Activated naive CD8-positive, alpha-beta T cell treated with anti-CD3 and anti-CD28 coated beads, Interleukin-2, amount 50 U/mL, for 16 hours (primary cell): ENCODE measurements at places on chromosomes 13 and 19.

DNA sequence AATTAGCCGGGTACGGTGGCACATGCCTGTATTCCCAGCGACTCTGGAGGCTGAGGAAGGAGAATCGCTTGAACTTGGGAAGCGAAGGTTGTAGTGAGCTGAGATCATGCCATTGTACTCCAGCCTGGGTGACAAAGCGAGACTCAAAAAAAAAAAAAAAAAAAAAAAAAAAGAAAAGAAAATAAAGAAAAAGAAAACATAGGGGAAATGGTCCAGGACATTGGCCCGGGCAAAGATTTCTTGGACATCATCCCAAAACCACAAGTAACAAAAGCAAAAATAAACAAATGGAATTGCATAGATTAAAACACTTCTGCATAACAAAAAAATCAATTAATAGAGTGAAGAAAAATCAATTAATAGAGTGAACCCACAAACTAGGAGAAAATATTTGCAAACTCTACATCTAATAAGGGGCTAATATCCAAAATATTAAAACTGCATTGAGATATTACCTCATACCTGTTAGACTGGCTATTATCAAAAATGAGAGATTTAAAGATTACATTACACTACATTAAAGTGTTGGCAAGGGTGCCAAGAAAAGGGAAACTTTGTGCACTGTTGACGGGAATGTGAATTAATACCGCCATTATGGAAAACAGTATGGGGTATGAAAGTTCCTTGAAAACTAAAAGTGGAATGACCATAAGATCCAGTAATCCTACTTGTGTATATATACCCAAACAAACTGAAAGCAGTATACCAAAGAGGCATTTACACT lies 18.5 kb upstream of the ABCC4 start:
- DNase-seq, result no peak

DNA sequence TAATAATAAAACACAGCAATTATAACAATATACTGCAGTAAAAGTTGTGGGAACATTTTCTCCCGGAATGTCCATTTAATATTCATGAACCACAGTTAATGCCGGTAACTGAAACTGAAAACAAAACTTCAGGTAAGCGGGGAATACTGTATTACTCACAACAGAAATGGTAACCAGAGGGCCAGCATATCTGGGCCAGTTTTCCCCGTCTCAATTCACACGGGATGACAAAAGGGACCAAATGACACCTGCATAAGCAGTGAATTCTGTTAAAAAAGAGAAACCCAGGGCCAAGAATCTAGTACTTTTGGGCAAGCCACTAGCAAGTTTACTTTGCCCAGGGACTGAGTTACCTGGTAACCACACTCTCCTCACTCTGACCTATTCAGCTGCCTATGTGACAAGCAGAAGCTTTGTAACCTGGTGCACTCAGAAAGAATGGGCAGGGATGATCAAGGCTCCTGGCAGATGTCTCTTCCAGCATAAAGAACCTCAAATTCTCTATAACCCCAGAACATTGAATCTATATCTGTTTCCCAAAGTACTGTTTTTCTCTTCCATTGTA lies 1171.2 kb downstream of the DIAPH3 start:
- no peak for DNase-seq

GRCh38 chr13:20145521-20145920 lies 15.3 kb downstream of the GJA3 start:
- no peak for DNase-seq

GRCh38 chr13:98100481-98100880 lies 42.4 kb upstream of the FARP1 start:
- no peak for DNase-seq

DNA sequence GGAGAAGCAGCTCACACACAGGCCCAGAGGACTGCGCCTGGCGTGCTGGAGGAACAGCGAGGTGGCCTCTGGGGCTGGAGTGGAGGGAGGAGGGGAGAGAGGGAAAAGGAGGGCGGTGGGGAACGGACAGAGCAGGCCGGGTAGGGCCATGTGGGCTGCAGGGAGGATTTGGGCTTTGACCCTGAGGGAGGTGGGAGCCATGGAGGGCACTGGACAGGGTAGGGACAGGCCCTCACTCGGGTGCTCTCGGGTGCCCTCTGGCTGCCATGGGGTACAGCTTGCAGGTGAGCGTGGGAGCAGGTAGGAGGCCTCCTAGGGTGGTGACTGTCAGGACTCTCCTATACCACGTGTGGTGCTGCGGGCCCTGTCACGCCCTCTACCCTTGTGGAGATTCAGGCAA lies 22.8 kb downstream of the PLIN4 start:
- no peak for DNase-seq

- DNase-seq, result no peak
Measured at GRCh38 chr13:111245576-111246384, 74.7 kb upstream of the TEX29 start.

DNA sequence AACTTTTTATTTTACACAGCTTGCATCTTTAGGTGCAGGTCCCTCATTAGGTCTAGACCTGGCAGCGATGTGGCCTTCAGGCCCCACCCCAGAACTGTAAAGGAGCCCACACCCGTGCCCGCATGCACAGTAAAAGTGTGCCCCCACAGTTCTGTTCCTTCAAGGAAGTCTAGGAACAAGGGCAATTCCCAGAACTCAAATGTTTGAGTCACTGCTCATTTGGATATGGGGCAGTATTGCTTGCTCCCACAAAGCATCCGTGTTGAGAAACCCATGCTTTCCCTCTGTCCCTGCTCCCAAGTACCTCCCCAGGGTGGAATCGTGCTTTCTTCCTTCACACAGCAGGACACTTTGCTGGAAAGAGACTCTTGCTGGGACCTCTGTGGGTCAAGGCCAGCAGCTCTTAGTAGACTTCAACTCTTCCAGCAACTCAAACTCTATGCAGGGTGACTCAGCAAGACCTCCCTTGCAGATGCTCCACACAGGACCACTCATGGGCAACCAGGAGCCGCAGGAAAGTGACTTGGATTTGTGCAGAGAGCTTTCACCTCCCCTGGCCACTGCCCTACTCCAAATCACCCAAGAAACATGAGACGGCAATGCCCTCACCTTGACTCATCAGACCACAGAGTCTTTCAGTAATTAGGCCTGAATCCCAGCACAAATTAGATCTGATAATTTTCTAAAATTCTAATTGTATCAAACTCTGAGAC lies 12.3 kb downstream of the SLC7A1 start:
- no peak for DNase-seq
